Activated gamma-delta T cell (primary cell): ENCODE measurements at places on chromosomes 11 and 22.

DNA sequence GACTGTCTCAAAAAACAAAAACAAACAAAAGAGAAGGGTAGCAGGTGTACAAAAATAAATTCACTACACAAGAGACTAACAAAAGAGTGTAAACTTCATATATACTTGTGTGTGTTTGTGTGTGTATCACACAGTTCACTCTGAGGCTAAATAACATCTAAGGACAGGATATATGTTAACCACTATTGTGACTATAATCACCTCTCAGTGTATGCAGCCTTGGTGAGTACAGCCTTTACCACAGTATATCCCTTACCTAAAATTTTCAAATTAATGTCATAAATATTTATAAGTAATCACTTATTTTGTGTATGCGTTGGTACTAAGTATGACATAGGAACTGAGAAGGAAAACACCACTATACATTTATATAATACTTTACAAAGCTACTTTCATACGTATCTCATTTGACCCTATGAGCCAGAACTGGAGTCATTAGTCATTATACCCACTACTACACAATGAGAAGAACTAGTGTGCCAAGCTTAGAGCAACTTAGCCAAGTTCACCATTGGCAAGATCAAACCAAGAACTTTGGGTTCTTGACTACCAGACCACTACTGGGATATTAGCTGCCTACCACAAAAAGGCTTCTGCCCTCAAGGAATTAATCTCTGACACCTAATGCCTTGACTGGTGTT is 116.7 kb downstream of the SGSM3 start:
- DNase-seq = no peak

GRCh38 chr11:76772100-76772782 is 10.9 kb upstream of the TSKU start:
- no peak for DNase-seq

GRCh38 chr22:45549762-45550378 is 47.2 kb downstream of the FBLN1 start:
- no peak for DNase-seq

- DNase-seq = no peak
Observed at GRCh38 chr11:12397931-12398334, 20.6 kb downstream of the PARVA start.

GRCh38 chr11:43356336-43356735 is 2.4 kb upstream of the TTC17 start:
- DNase-seq = no peak

GRCh38 chr11:114133548-114134329 is 74.2 kb downstream of the ZBTB16 start:
- no peak for DNase-seq

DNA sequence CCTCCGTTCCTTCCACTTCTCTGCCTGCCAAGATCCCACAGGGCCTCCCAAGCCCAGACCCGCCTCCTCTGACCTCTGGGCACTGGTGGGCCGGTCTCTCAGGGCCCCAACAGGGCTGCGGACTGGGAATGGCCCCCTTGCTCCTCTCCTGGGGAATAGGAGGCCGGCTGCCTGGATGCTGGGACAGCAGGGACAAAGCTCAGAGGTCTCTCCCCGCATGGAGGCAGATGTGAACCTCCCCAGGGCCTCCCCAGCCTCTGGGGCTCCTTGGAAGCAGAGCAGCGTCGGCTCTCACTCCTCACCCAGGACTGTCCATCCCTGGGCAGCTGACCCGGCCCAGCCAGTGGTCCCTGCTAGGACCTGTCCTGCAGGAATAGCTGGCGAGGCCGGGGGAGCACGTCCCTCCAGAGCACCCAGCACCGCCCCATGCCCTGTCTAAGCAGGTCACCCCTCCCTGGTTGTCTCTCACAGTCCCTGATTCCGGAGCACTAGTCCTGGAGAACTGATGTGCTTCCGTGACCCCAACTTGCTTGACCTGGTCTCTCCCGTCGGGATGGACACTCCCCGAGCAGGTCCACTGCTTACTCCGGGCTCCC is 85.8 kb downstream of the RTL6 start:
- DNase-seq = no peak

DNA sequence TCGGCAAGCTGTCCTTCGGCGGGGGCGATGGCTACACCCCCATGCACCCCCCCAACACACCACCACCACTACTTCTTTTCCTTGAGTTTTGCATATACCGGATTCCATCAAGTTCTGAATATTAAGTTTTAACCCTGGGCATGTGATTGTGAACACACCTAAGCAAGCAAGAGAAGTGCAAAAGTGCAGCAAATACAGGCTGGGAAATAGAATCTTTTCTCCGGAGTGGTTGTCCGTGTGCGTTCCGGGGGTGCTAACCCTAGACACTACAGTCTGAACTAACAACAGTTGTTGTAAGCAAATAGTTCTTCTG is 574 bp downstream of the PRSS23 start:
- no peak for DNase-seq

GRCh38 chr22:40585310-40585751 is 51.2 kb downstream of the MRTFA start:
- no peak for DNase-seq

- DNase-seq = peak; percentile 76
Observed at GRCh38 chr11:114159802-114160632, 100.5 kb downstream of the ZBTB16 start.

DNA sequence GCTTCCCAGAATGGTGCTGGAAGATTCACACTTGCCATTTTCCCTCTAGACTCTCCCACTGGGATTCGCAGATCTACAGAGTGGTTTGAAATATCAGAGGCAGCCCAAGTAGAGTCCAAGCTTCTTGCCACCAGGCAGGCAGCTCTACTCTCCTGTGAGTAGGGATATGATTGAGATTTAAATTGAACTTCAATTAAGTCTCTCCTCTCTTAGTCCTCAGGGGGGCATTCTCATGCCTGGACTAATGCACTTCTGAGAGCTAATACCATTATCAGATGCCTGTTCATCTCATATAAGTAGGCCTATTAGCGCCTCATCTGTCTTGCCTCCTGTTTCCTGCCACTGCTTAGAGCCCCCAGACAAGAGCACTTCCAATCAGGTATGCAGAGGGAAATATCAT is 25.5 kb upstream of the AMPD3 start:
- DNase-seq = no peak

GRCh38 chr11:115428306-115428705 is 75.9 kb downstream of the CADM1 start:
- DNase-seq = no peak

DNA sequence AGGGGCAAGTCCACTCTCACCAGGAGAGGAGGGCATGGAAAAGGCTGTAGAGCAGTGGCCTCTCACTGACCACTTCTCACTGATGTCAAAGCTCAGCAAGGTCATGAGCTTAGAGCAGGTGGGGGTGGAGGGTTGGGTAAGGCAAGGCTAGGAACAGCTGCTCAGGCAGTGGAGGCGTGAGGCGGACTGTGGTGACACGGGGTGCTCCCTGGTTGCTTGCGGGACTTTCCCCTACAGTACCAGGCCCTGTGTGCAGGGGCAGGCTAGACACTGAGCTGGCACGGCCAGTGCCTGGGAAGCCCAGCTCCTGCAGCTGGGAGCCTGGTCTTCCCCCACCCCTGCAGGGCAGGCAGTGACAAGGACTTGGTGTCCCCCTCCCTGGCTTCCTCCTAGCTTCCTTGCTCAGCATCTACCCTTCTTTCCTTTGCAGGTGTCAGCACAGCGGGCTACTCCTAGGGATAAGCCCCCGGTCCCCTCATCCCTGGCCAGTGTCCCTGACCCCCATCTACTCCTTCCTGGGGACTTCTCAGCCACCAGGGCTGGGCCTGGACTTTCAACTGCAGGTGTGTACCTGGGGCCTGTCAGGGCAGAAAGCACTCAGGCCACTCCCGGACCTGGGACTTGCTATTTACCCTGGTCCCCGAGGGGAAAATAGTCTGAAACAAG is 45.6 kb downstream of the PISD start:
- DNase-seq = no peak

GRCh38 chr22:35883031-35883620 is 145.5 kb downstream of the RBFOX2 start:
- no peak for DNase-seq

GRCh38 chr11:76209375-76209972 is 3.2 kb upstream of the WNT11 start:
- DNase-seq = no peak

DNA sequence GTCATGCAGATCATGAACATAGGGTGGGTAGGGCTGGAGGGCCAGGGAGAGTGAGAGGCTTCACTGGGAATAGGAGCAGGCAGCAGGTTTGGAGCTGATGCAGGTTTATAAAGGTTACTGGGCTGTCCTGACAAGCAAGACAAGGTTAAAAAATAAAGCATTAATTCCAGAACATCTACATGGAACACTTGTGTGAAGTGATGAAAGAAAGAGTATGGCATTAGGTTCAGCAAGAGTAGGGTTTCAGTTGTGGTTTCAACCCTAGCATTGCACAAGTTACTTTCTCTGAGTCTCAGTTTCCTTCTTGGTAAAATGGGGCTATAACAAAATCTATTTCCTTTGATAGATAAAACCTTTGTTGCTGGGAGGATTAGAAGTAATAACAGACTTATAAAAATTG is 114.6 kb upstream of the SESN3 start:
- no peak for DNase-seq

DNA sequence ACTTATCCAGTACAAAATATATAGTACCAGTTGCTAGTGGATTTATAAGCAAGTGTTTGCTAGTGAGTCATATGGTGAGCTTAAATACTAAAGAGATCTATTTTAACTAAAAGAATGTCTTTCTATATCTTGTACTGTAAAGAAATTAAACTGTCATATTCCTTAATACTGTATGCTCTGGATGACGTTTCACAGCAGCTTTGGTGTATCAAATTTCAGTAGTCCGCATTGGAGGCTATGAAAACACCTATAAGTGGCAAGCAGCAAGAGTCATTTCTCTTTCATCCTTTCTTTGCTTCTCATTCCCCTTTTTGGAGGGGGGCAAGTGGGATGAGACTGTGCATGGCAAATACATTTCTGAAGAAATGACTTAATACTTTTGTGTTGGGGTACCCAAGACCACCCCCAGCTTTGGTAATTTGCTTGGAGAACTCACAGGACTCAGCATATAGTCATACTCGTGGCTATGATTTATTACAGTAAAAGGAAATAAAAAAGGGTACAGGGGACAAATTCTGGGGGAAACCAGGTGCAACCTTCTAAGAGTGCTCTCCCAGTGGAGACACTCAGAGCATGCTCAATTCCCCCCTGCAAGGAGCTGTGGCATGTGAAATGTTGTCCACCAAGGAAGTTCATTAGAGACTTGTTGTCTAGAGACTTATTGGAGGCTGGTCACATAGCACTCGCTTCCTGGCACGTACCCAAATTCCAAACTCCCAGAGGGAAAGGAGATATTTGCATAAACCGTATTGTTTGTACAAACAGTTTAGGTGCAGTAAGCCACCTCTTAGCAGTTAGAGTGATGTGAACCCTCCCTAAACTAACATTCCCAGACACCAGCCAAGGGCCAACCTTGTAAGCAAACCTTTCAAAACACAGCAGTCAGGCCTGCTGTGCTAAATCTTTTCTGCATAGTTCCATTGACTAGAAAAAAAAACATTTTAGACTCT is 210.8 kb downstream of the PGR start:
- no peak for DNase-seq

GRCh38 chr22:44956840-44957767 is 52.7 kb downstream of the PHF21B start:
- no peak for DNase-seq

DNA sequence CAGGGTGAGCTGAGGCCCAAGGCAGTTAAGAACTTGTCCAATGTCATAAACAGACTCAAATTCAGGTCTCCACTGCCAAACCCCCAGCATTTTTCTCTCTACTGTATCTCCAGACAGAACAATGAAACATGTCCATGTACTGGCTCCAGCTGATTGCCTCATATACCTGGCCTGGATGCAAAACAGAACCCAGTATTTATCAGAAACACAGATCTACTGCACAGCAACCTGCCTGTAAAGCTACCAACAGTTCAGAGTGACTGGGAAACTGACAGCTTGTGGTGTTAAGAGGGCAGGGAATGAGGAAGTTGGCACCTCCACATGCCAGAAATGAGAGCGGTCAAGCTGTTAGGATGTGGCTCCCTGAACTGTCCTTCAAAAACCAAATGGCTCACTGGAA is 41.6 kb downstream of the C11orf71 start:
- DNase-seq = no peak
